Body of pancreas (tissue), 4 donors: ENCODE measurements at places on chromosomes 2 and 18.

- DNase-seq = no peak
These were observed 25.4 kb downstream of the FBLN7 start for GRCh38 chr2:112163541-112163981.

- no peak for DNase-seq
These were observed 691.9 kb upstream of the TMEFF2 start for GRCh38 chr2:192886636-192887035.

DNA sequence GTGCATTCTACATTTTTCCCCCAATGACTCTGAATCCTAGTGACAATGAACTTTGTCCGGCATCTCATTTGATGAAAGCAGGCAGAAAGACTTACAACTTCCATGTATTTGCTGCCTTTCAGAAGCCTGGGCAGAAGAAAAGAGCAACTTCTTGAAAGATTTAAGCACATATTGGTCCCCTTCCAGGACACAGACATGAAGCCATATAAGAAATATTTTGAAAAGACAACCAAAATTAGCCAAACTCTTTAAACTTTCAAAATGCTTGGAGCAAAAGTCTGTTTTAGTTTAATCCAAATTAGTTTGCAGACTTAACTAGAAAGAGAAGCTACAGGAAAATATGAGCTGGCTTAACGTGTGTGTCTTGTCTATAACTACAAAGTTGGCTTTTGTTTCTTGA lies 492.5 kb downstream of the NR4A2 start:
- DNase-seq = no peak

GRCh38 chr2:177885828-177886466 lies 186.6 kb downstream of the PDE11A start:
- no peak for DNase-seq

- DNase-seq = peak; percentile 37
These were observed 34.9 kb downstream of the DNMT3A start for GRCh38 chr2:25306777-25307368.

GRCh38 chr2:15748736-15749323 lies 157.2 kb downstream of the DDX1 start:
- DNase-seq = peak; percentile 37

DNA sequence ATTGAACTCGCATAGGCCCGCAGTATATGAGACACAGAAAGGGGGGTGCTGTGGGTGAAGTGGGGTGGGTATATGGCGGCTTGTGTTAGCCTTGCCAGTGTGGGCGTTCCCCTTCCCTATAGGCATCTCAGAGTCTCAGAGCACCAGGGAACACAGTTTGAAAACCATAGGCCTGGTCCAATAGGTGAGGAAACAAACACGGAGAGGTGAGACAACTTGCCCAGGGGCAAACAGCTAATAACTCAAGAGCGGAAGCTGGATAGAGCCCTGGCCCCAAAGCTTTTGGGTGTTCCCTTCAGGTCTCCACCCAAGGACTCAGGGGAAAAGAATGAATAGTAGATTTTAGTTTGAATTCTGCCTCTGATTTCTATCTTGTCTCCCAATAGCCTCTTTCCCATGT lies 7.9 kb downstream of the LIPG start:
- DNase-seq = no peak

DNA sequence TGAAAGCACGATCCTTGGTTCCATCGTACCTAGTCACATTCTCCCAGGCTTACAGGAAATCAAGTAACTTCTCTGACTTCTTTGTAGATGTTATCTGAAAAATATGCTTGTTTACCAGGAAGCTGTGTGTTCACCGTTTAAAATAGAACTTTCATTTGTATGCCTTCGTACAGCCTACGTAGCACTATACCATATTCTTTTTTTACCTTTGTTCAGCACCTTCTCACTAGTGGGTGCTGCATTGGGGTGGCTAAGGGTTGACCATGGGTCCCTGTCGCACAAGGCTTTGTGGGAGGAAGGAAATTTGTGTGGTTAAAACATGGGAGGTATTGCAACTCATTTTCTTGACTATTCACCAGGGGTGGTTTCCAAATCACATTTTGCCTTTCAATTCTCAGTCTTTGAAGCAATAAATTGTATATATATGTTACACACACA lies 16.6 kb downstream of the MALT1 start:
- no peak for DNase-seq

- DNase-seq = no peak
These were observed 188.7 kb downstream of the FTCDNL1 start for GRCh38 chr2:199662255-199662654.

- no peak for DNase-seq
These were observed 30.9 kb upstream of the EFEMP1 start for GRCh38 chr2:55954306-55955035.

GRCh38 chr18:66548747-66549146 lies 55.1 kb downstream of the CDH19 start:
- no peak for DNase-seq

GRCh38 chr18:57426187-57426586 lies 9.0 kb upstream of the ONECUT2 start:
- DNase-seq = no peak

- no peak for DNase-seq
These were observed 1530.9 kb upstream of the LRRTM1 start for GRCh38 chr2:81835321-81836000.

GRCh38 chr2:85398426-85399182 lies 11.6 kb downstream of the CAPG start:
- no peak for DNase-seq

- peak; percentile 89 for DNase-seq
These were observed 33.6 kb downstream of the DGKD start for GRCh38 chr2:233387667-233388528.

- no peak for DNase-seq
These were observed 6.9 kb downstream of the SCN7A start for GRCh38 chr2:166487171-166487570.

DNA sequence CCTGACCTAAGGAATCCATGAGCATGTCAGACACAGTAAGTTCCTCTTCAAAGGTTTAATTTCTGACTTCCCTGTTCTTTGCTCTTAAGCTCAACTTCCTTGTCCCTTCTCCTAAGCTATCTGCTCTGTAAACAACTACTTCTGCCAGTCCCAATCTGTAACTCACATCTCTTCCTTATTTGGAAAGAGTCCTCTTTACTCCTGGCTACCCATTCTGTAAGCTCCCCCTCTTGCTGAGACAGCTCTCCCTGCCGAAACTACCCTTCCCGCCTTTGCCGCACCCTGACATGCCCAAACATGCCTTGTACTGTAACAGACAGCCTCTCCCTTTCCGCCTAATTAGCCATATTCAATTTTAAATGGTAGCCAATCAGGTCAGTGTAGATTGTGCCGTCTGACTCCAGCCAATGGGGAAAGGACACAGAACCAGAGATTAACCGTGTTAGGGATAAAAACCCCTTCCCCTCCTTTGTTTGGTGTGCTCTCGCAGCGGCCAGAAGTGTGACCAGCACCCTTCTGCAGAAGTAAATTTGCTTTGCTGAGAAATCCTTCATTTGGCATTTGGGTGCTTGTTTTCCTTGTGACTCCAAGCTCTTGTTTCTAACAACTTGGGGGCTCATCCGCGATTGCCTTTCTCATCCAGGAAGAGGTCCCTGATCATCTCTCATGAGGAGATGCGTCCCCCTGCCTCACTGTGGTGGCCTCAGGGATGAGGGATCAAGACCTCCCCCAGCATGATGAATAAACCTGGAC lies 49.0 kb downstream of the PIAS2 start:
- no peak for DNase-seq

DNA sequence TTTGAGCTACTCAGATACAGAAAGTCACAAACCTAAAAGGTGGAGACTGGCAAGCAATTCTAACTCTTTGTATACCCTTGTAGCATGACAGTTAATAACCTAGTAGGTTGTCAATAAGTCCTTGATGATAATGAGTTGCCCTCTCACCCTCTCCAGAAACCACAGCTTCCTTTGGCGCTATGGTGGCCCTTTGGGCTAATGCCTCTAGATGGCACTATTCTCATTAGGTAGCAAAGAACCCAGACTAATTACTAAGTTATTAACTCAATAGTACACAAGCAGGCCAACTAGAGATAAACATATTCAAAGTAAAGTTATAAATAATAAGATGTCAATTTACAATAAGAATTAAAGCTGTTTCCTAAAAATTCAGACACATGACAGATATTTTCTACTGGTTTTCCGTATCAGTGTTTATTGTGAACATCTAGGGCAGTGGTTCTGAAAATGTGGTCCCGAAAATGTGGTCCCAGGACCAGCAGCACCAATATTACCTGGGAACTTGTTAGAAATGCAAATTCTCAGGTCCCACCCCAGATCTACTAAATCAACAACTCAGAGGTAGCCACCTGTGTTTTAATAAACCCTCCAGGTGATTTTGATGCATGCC lies 41.1 kb downstream of the LDAH start:
- no peak for DNase-seq

- no peak for DNase-seq
These were observed 117.4 kb downstream of the LRATD1 start for GRCh38 chr2:14749884-14750283.

- no peak for DNase-seq
These were observed 748.7 kb downstream of the BCL11A start for GRCh38 chr2:59804732-59805131.

- DNase-seq = no peak
These were observed 2.5 kb downstream of the CABLES1 start for GRCh38 chr18:23137788-23138216.

- DNase-seq = no peak
These were observed 88.1 kb upstream of the SLC8A1 start for GRCh38 chr2:40540026-40540425.

GRCh38 chr18:76174451-76174850 lies 320.6 kb downstream of the ZNF516 start:
- no peak for DNase-seq

DNA sequence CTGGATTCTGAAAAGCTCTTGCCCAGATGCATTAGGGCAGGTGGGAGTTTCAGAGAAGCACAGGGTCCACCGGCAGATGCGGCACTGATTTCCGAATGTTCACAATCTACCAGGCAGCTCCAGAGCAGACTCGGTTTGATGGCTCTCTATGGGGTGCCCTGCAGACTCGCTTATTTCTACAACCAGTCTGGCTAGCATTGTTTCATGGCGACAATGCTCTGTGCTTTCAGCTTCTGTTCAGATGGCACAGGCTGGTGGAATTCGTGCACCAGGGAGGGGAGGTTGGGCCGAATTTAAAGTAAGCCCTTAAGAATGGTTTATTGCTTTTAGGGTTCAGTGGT lies 9.9 kb downstream of the MYT1L start:
- no peak for DNase-seq

DNA sequence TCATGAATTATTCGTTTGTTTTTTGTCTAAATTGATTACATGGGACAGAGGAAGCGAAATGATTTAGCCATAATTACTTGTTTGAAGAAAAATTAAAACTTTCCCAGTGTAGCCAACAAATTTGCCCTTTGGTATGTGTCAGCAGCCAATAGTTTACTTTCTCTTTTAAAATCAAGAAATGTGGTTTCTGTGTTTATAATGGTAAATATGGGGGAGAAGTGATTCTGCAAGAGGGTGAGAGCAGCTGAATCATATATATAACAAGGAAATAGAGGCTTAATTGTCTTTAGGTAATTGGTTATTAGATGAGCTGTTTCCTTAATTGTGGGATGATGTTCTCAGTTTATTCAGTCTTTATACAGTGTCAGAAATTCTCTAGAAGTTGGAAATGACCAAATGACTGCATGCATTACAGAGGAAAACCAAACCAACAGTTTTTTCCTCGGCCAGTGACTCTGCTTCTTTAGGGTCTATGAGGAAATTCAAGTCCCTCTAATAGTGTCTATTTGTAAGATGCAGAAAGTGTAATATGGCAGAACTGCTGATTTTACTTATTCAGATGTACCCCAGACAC lies 132.9 kb downstream of the AGPS start:
- no peak for DNase-seq

DNA sequence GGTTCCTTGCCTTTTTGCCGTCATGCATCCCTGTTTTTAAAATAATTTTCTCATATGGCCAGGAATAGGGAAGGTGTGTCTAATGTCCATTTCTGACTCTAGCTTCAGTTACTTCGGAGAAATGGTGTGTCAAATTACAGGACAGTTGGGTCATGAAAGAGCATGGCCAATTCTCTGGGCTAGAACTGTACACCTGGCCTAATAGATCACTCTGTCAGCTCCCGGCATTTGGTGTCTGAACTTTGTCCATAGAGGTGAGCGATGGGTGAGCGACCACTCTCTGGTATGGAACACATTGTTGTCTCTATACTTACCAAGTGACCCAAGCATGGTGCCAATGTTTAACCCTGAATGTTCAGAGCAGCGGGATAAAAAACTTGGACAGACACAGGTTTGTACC lies 38.3 kb upstream of the ASB18 start:
- no peak for DNase-seq

GRCh38 chr2:157150747-157151146 lies 106.8 kb upstream of the GALNT5 start:
- DNase-seq = no peak

DNA sequence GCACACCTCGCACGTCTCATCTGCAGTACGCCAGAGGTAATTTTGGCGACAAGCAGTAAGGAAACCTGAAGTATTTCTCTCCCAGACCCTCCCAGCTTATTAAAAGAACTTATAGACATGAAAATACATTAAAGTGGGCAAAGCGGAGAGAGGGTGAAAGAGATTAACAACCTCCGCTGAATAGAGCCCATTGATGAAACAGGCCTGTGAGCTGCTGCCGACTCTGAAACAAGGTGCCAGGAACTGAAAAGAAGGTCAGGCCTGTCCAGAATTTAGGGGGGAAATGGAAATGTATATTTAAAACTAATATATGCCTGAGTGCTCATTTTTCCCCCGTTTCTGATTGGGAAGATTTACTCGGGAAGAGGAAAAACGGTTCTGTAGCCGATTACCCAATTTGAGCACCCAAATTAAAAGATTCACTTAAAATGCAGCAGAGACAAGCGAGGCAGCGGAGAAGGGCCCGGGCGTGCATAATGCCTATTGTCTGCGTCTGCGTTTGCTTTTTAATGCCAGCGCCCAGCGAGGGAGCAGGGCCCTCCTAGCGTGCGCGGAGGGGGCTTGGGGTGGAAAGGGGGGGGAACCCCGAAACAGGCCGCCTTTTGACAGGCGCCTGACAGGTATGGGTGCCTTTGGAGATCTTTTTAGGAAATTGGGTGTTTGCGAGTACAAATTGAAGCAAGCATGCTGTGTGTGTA lies 316.2 kb downstream of the GBX2 start:
- DNase-seq = no peak

DNA sequence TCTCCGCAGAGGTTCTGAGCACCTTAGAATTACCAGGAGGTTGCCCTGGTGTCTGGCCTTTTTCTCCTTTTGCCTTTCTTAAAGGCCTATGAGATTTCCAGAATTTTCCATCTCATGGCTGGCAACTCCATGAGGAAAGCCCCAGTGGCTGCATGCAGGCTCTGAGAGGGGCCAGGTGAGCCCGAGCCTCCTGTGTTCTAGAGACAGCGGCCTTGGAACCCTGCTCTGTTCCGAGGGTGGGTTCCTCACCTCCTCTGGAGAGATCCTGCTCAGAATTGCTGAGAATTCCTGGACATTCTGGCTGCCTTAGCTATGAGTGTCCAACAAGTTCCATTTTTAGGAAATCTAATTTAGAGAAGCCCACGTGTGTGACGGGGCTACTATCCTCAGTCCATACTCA lies 35.7 kb upstream of the HPCAL1 start:
- no peak for DNase-seq

DNA sequence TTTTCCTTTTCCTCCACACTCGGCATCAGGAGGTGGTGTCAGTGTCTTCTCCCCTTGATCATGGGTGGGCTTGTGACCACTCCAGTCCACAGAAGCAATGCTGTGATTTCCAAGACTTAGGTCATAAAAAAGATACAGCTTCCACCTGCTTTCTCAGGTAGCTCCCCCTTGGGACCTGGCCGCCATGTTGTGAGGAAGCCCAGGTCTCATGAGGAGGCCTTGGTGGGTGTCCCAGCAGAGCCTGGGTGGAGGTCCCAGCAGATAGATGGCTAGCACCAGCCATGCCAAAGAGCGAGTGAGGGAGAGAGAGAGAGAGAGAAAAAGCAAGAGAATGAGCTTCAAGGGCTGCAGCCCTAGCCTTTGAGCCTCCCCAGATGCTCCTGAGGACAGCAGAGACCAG lies 16.0 kb downstream of the SLC66A2 start:
- DNase-seq = no peak
